ENCODE measurements at places on chromosomes 2 and 18.
A peak's percentile ranks its signal among the peaks of the same experiment; 100 is the strongest.

DNA sequence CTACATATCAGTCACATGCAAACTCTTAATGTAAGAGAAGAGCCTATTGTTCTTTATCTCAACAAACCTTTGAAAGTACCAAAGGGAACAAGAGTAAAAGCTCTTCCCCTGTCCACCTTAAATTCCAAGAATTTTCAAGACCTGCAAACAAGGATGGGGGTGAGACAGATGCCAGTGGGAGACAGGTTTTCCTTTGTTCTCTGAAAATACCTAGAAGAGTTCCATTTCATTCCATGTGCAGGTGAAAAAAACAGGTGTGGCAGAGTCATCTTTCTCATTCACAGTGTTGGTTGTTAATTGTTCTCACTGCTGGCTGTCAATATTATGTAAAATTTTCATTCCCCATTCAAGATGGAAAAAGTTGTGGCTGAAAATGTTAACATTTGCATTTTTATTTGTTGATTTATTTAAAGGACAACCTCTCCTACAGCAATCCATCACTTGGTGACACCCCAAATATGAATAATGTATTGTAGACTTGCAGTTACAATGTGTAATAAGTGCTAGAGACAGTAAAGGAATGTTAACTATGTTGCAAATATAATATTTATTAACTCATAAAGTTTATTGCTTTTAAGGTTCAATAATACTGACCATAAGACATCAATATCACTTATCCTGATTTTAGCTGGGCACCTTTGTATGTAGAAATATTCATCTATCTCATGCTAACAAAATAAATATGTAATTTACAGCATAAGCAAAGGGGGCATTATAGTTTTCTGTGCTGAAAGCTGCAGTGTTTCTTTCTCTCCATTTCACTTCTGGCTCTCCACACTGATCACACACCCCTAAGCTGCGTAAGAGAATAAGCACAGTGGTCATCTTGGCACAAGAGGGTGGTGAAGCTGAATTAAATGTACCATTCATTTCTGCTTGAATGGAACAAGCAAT lies 347.0 kb downstream of the KIAA1328 start:
- no peak for DNase-seq

- DNase-seq: no peak
These were observed 60.9 kb downstream of the SOWAHC start for GRCh38 chr2:109674894-109675534.

- DNase-seq: no peak
These were observed 17.9 kb downstream of the LPIN1 start for GRCh38 chr2:11764359-11764758.

- no peak for DNase-seq
These were observed 38.7 kb downstream of the PSD4 start for GRCh38 chr2:113212245-113213060.

- DNase-seq: peak; percentile 64
These were observed 198.7 kb downstream of the MCFD2 start for GRCh38 chr2:46716927-46717326.

GRCh38 chr18:58392324-58393000 lies 236.4 kb downstream of the ALPK2 start:
- DNase-seq: peak; percentile 19

DNA sequence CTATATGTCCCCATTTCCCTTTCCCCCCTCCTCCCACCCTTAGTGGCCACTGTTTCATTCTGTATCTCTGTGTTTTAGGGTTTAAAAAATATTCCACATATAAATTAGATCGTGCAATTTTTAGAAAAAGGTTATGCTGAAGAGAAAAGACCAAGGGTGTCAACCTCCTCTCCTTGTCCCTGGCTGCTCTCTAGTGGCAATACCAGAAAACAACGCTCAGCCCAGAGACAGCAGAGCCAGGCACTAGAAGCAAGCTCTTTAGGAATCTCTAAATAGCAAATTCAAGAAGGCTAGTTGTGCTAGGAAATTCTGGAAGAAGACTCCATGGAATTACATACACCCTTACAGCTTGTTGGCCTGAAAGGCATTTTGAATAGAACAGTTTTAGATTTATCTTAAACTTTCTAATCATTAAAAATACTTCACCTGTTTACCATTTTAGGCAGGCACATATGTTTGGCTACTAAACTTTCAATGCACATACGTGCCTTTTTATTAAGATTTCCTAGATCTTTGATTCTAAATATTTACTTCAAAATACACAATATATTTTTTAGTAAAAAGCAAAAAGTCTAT lies 35.1 kb upstream of the RASGRP3 start:
- peak; percentile 60 for DNase-seq

GRCh38 chr2:116716038-116716437 lies 1098.5 kb upstream of the DDX18 start:
- DNase-seq: no peak

DNA sequence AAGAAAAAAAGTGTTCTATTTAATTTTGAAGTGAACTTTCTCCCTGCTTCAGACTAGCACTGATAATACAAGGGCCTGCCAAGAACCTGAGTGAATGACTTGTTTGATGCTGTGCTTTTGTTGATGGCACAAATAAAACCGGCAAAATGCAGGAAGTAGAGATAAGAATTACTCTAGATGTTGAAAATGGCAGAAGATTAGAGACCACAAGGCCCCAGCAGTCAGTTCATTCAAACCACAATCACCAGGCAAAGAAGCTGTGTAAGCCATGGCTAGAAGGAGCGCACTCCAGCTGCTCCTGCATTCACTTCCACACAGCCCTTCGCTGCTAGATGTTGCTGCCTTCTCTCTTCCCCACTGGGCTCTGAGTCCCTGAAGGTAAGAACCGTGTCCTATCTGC lies 297.1 kb downstream of the AGPS start:
- DNase-seq: no peak

DNA sequence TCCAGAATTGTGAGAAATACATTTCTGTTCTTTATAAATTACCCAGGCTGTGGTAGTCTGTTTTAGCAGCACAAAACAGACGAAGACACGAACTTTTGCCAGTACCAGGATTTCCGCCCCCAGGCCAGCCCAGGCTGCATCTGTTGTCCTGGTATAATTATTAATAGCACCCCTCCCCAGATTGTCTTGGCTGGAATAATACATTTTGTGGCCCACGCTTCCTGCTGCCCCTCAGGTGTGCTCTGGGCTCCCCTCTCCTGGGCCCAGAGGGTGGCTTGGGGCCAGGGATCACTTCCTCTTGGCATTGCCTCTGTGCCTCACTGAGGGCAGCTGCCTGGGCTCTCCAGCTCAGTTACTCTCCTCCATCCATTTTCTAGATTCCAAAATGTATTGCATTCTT lies 102.1 kb upstream of the HS6ST1 start:
- DNase-seq: no peak

GRCh38 chr2:66582987-66583880 lies 148.3 kb downstream of the MEIS1 start:
- no peak for DNase-seq

DNA sequence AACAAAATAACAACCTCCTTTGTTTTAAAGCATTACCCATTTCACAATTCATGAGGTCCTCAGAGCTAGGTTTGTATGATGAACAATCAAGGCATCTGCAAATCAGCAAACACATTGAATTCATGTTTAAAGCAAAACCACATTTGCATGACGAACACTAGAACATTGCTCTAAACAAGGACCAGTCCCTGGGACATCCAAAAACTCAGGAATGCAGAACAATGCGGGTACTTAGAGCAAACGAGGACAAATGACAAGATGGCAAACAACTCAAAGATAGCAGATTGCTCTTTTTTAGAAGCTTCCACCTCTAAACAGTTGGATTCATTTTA lies 45.7 kb upstream of the RALBP1 start:
- DNase-seq: no peak

DNA sequence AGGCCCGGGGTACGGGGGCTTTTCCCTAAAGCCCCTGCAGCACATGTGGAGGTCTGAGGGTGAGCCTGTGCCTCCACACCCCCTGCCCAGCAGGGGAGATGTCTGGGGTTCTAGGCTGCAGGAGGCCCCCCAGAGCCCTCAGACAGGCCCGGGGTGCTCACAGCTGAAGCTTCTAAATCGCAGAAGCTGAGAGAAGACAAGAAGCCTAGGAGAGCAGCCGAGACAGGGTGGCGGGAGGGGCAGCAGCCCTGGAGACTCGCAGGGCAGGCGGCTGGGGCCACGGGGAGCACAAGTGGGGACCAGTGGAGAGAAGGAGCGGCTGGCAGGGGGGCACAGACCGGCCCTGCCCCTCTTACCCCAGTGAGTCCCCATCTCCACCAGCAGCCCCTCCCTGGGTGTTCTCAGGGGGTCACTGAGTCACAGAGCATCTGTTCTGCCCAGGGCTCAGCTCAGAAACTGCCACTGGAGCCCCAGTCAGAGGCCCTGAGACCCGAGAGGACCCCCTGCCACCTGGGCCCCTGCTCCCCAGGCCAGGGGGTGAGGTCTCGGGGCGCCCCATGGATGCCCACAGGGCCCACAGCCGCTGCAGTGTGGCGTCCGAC lies 26.1 kb downstream of the GPC1 start:
- DNase-seq: no peak

DNA sequence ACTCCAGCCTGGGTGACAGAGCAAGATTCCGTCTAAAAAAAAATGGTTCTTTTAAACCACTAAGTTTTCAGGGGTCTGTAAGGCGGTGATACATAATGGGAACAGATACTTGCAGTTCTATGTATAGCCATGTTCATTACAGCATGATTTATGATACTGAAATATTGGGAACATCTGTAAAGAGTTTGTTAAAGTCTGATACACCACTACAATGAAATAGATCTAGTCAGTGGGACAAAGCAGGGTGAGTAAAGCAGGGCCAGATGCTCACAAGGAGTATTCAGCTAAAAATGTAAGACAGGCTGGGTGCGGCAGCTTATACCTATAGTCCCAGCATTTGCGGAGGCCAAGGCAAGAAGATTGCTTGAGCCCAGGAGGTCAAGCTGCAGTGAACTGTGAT lies 6.2 kb upstream of the ING5 start:
- DNase-seq: no peak

GRCh38 chr18:78330766-78331165 lies 648.9 kb upstream of the SALL3 start:
- no peak for DNase-seq

DNA sequence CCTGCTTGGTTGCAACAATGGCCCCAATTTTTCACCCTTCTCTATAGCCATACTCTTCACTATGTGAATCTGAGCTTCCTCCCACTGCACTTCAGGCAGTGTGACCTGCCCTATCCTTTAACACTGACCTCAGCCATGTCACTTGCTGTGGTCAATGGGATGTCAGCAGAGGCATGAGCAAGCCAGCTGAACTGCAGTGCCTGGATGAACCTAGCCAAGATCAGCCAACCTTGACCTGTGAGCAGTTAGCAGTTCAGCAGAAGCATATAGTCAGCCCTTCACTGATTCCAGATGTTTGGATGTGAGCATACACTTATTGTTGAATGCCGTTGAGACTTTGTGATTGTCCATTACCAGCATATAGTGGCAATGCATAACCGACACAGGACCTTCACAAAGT lies 63.4 kb upstream of the BOD1L2 start:
- no peak for DNase-seq

- no peak for DNase-seq
These were observed 183.1 kb upstream of the MC4R start for GRCh38 chr18:60555625-60556024.

DNA sequence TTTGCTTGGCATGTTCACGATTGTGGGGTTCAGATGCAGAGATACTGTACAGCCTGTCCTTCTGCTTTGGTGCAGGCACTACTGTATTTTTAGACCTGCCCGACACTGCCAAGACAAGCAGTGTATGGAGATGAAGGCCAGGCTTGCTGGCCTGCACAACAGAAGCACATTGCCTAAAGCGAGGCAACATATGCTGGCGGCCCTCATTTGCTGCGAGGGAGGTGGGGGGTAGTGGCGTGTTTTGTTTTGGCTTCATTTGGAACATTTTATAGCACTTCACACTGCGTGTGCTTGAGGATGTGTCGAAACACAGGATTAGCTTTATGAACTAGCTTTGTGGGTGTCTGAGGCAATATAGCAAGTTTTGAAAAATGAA lies 27.0 kb downstream of the TMEM182 start:
- DNase-seq: no peak

GRCh38 chr2:204885747-204886146 lies 340.5 kb downstream of the PARD3B start:
- DNase-seq: no peak

GRCh38 chr2:178513876-178514275 lies 33.6 kb downstream of the PLEKHA3 start:
- DNase-seq: no peak

DNA sequence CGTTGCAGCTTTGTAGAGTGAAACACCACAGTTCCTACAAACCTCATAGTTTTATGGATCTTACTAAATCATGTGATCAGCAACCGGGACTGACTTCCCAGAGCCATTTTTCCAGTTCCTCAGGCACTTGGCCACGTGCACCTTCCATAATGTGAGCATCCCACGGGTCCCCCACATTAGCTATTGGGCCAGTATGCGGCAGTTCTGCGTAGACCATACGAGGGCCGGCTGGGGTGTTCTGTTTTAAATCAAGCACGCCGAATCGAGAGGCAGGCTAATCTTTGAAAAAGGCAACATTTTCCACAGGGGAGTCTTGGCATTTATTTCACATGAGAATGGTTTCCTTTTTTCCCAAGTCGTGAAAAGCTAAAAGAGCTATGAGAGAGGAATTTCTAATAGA lies 135.6 kb upstream of the CCDC195 start:
- no peak for DNase-seq

- DNase-seq: no peak
These were observed 90.1 kb downstream of the SPIRE1 start for GRCh38 chr18:12567849-12568248.

GRCh38 chr2:76684756-76685155 lies 837.4 kb downstream of the LRRTM4 start:
- no peak for DNase-seq

- peak; percentile 98 for DNase-seq
These were observed 12.4 kb downstream of the ASB1 start for GRCh38 chr2:238438856-238439849.

- DNase-seq: peak; percentile 95
These were observed 270.3 kb downstream of the NEDD4L start for GRCh38 chr18:58314284-58314683.

- no peak for DNase-seq
These were observed 89.4 kb upstream of the SPTBN1 start for GRCh38 chr2:54366487-54367280.

- no peak for DNase-seq
These were observed 44.8 kb downstream of the CHMP3 start for GRCh38 chr2:86518481-86518880.

- DNase-seq: no peak
These were observed 347.3 kb downstream of the ARHGAP15 start for GRCh38 chr2:143476336-143477087.

GRCh38 chr2:201890453-201890852 lies 84.1 kb downstream of the CDK15 start:
- no peak for DNase-seq

DNA sequence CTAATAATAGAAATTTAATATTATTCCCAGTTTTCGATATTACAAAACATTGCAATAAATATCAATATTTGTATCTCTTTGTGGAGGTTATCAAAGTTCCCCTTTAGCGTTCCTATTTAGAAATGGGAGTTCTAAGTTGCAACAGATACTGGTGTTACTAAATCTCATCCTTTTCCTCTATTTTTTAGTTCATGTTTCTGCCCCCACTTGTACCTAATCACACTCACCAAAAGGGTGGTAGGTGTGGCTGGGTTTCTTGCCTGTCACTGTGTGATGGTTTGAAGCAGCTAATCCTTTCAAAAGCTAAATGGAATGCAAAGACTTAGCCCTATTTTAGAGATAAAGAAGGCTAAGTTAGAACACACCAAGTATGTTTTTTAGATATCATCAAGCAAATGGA lies 997.9 kb downstream of the TSN start:
- DNase-seq: no peak
